HCT116 (cell line): ENCODE measurements at places on chromosomes 2 and 18.
A peak's percentile ranks its signal among the peaks of the same experiment; 100 is the strongest.

GRCh38 chr2:7264791-7265190 is 347.6 kb downstream of the RNF144A start:
- no peak for DNase-seq

GRCh38 chr18:21701621-21702020 is 3.0 kb downstream of the ABHD3 start:
- DNase-seq = no peak

- DNase-seq = no peak
Observed at GRCh38 chr18:42893977-42894376, 221.5 kb downstream of the RIT2 start.

DNA sequence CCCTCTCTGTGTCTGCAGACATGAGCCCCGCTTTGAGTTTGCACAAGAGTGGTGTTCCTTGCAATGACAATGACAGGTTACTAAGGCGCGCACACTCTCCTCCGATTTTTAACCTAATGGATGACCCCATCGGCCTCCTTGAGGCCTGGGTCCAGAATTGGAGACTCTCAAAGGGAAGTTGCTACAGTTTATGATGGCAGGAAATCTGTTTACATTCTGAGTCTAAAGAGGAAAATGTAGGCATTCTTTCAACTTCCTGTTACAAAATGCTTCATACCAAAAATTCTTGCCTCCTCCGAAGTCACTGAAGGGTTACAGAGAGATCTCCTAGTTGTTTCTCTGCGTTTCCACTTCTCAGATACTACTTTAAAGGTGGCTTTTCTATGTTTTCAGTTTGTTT is 225.3 kb upstream of the AGAP1 start:
- no peak for DNase-seq

DNA sequence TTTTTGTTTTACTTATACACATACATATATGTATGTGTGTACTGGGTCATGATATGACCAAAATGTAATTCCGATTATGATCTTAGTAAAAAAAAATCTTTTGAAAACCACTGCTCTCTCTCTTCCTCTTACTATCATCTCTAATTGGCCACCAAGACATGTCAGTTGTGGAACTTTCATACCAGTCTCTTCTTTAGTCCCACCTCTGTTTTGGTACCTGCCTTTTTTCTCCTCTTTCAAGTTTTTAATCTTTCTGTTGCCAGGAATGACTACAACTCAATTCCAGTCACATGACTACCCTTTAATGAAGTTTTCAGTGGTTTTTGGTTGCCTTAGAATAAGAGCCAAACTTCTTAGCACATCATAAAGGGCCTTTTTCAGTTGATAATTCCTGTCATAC is 17.1 kb downstream of the RBM44 start:
- no peak for DNase-seq

DNA sequence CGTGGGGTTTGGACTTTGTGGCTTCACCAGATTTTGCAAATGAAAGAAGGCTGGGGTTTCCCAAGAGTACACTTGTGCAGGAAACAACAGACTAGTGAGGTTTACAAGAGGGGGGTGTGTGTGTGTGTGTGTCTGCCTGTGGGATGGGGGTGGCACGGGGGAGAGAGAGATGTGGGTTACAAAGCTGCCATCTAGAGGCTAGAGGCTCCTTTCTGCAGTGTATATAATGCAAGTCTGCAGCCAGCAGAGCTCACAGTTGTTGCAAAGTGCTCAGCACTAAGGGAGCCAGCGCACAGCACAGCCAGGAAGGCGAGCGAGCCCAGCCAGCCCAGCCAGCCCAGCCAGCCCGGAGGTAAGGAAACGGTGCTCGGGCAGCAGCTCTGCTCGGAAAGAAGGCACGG is at the start of gene ACKR3:
Gene ACKR3, plus strand, starts transcription at position 253 of the 401 bp plus-strand sequence. CDS start 10,641 bp downstream, outside the sequence.
- peak; percentile 21 for DNase-seq

- no peak for DNase-seq
Observed at GRCh38 chr2:73212098-73212447, 2.0 kb upstream of the SMYD5 start.

DNA sequence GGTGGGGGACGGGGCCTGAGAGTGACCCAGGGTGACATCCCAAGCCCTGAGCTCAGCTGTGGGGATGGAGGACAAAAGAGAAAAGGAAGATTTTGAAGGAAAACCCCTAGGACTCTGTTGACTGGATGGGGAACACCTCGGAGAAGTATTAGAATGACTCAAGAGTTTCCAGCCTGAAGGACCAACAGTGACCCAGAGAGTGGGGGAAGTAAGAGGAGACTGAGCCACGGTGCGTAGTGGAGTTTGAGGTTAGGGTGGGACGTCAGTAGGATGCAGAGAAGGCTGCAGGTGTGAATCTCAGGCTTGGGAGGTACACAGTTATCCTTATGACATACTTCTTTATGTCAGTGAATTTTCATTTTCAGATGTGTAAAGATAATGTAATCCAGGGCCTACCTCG is 119.5 kb downstream of the NCK2 start:
- no peak for DNase-seq

DNA sequence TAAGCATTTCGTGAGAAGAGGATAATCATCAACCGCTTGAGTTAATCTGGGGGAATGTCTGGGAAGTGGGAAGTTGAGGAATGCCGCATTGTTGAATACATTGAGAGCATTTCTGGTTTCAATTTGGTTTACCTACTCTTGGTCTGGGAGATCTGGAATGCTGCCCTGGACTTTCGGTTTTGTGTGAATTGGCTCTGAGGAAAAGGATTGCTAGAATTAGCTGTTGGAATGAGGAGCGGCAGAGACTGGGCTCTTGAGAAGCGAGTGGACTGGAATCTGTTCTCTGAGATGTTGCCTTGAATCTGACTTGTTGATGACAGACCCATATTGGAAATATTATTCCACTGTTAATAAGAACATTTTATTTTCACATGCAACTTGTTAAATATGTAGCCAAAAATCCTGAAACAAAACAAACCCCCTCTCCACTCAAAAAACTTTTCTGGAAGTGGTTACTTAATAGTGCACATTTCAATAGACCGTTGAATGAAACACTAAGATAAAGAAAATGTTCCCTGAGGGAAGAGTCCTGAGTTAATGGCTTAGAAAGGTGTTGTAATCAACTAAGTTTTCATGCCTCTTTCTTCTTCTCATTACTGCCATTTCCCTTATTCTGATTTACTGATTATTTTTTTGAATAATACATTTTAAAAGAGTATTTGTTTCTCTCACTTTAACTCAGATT is 50.8 kb downstream of the PTPRM start:
- DNase-seq = no peak

- no peak for DNase-seq
Observed at GRCh38 chr2:237870126-237870525, 10.7 kb downstream of the RAMP1 start.

GRCh38 chr18:62360805-62361204 is 35.7 kb downstream of the TNFRSF11A start:
- no peak for DNase-seq

DNA sequence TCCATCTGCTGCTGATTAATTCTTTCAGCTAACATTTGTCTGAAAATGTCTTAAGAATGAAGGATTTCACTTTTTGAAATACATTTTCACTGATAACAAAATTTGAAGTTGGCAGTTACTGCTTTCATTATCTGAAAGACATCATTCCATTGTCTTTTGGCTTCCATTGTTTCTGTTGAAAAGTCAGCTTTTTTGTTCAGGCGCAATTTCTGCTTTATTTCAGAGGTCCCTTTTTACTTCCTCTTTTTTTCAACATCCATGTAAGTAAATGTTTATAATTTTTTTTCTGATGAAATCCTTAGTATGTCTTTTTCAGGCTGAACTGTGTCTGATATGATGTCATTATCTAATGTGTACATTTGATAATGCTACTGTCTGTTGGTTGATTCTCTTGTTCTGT is 184.2 kb downstream of the RND3 start:
- DNase-seq = peak; percentile 3

- no peak for DNase-seq
Observed at GRCh38 chr2:219918944-219919343, 291.5 kb downstream of the SLC4A3 start.

GRCh38 chr2:113200236-113200635 is 26.5 kb downstream of the PSD4 start:
- DNase-seq = no peak

DNA sequence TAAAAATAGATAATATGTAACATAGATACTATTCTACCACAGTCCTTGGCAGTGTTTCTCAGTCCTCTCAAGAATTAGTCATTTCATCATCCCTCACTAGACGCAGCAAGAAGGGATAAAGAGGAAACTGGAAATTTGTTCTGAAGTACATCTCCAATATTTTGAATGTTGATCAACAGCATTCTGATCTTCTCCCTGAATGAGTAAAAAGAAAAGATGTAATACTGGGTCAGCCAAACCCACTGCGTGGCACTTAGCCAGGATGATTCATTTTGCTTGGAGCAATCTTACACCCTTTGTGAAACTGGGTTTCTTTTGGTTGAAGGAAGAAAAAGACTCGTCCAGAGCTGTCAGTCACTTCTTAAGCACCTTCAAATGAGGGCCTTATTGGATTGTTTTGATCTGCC is 54.1 kb downstream of the TAF1B start:
- peak; percentile 65 for DNase-seq

DNA sequence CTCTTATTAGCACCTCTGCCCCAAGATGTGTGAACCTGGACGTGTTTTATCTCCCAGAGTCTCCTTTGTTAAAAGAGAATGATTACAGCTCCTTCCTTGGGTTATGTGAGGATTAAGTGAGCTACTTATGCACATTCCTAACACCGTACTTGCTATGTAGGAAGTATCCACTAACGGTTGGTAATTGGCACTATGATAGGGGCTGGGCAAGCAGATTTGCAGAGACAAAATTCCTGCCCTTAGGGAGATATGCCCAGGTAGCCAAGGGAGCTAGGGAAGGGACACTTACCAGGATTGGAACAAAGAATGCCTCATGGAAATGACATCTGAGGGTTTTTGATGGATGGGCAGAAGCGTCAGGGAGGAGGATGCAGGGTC is 11.5 kb upstream of the ALPK2 start:
- no peak for DNase-seq
